T-helper 22 cell (primary cell): ENCODE measurements at places on chromosomes 13 and 19.

- no peak for DNase-seq
Measured at GRCh38 chr13:86409466-86410241, 610.4 kb upstream of the SLITRK6 start.

DNA sequence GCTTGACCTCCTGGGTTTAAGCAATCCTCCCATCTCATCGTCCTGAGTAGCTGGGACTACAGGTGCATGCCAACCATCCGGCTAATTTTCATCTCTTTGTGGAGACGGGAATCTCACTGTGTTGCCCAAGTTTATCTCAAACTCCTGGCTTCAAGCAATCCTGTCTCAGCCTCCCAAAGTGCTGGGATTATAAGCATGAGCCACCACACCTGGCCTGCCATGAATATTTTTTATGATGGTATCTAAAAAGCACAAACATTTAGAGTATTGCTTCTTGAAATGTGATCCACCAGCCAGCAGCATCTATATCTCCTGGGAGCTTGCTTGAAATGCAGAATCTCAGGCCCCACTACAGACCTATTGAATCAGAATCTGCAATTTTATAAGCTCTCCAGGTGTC lies 111.2 kb upstream of the CLDN10 start:
- DNase-seq: no peak

DNA sequence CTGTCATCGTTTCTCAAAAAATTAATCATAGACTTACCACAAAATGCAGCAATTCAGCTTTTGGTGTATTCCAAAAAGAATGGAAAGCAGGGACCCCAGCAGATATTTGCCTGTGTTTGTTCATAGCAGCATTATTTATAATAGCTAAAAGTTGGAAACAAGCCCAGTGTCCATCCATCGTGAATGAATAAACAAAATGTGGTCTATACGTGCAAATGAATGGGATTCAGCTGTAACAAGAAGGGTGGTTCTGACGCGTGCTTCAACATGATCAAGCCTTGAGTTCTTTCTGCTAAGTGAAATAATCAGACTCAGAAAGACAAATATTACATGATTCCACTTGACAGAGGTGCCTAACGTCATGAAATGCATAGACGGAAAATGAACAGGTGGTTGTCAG lies 36.4 kb downstream of the PSG11 start:
- DNase-seq: no peak

DNA sequence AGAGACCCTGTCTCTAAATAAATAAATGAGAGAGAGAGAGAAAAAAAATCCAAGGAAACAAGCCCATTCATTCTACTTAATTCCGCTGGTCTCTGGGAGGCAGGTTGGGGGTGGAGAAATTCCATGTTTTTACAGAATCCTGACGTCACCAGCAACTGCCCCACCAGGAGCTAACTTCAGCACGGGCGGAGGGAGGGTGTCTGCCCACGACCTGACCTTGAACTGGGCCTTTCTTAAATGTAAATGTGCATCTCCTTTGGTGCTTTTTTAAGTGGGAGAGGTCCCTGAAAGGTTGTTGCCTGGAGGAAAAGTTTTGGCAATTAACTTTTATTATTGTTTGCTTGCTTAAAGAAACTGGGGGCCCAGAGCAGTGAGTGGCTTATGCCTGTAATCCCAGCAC lies 15.5 kb downstream of the KLF2 start:
- DNase-seq: no peak

GRCh38 chr13:68026077-68026476 lies 795.9 kb upstream of the PCDH9 start:
- no peak for DNase-seq

DNA sequence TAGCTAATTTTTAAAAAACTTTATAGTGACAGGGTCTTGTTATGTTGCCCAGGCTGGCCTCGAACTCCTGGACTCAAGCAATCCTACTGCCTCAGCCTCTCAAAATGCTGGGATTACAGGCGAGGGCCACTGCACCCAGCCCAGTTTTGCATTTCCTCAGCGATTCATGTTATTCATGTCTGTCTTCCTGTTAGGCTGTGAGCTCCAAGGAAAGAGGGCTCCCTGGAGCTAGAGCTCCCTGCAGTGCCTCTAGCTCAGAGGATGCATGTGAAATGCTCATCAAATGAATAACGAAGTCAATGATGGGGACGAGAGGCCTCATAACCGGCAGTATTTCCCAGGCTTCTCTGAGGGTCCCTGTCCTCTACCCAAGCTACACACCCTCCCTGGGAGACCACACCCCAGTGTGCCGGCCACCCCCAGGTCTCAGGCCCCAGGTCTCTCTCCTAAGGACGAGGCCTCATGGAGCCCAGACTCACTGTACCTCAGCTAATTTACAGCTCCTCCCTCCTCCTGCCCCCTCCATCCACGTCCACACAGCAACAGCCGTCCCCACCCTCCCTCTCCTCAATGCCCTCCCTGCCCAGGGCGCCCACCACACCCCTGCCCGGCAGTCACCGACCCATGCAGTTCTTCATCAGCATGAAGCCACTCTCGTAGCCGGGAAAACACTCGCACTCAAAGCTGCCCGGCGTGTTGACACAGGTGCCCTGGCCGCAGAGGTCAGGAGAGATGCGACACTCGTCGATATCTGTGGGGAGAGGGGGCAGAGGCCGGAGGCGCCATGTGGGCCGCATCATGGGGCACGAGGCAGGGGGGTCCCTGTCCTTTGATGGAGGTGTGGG lies 28.5 kb downstream of the FBN3 start:
- DNase-seq: no peak
